ENCODE measurements at places on chromosomes 11 and 22.

GRCh38 chr11:575313-575995, 816 bp upstream of the PHRF1 start:
- no peak for DNase-seq

DNA sequence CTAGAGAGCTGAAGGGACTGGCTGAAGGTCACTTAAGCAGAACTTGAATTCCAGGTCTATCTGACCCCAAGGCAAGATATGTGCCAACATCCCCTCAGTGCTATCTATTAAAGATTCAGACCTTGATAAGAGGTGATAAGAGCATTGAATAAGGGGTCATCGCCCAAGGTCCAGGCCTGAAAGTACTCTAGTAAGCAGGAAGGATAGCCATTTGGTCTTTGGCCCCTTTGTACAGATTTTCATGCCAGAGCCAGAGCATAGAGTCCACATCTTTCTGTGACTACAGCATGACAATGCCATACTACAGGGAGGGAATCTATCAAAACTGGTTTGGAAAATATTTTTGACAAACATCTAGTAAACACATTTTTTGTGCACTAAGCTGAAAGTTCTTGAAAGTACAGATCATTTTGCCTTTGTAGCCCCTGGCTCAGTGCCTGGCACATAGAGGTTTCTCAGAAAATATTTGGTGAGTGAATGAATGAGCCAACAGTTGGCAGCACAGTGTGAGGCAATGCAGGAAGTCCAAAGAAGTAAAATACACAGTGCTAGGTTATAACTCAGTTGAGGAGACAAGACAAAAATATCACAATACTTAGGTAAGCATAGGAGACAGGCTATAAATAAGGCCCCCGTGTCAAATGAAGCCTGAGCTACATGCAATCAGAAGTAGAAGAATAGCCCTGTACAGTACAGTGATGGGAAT, 15.1 kb upstream of the RRAS2 start:
- no peak for DNase-seq

DNA sequence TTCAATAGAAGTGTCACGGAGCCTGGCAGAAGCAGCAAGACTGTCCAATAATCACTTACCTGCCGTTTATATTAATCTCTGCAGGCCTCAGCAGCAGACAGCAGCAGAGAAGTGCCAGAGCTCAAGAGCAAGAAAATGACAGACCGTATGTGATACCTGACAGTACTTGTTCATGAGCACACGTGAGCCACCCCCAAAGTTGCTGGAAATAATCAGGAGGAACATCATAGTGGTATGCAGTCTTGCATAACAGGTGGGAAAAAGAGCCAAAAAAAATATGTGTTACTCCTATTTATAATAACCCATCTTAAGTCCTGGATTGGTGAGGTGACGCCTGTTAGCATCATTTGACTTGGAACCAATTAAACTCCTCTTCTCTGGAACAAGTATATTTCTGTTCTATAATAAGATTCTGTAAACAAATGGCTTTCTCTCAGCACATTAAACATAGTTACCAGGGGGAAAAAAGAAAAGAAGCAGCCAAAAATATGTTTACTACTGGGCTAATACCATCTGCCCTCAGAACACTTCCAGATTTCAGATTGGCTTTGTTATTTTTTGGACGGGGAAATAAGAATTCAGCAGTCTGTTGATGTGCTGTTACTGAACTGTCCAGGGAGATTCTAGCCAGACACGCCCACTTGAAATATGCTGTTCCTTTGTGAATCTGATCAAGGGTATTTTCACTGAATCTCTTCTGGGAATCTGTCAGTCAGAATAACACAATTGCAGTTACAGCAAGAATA, 7.9 kb upstream of the SLN start:
- DNase-seq: no peak

DNA sequence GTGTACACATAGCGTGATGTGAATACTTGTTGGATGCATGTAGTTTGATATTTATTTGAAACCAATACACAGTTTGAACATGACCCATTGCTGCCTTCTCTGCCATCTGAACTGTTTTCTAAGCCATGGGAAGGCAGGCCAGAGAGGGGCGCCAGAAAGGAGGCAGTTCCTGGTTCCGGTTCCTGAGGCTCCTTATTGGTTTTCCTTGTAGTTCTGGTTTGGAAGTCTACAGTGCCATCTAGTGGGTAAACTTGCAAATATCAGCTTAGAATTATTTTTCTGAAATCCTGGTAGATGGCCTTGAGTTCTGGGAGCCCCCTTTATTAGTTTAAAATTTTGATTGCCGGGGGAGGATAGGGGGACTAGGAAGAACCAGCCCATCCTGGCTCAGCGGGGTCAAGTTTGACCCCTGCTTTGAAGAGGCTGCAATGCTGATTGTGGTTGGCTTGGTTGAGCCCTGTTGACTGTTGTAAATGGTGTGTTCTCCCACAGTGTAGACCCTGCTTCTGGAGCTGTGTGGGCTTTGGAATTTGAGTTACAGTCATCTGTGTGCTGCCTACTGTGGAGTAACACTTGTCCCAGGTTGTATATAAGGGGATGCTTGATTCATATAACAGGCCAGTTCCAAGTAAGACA, 48.4 kb downstream of the GRAMD1B start:
- peak; percentile 26 for DNase-seq

DNA sequence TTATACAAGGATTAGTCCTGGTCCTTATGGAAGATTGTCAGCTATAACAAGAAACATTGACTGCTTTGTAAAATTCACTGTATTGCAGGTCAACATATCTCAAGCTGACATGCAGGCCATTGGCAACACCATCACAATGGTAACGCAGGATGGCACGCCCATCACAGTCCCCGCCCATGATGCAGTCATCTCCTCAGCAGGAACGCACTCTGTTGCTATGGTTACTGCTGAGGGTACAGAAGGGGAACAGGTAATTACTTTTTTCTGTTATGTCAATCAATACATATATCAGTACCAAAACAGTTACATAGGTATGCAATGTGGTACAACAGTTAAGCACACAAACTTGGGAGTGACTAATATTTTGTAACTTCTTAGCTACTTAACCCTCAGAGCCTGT, 55.3 kb downstream of the ZNF143 start:
- no peak for DNase-seq

DNA sequence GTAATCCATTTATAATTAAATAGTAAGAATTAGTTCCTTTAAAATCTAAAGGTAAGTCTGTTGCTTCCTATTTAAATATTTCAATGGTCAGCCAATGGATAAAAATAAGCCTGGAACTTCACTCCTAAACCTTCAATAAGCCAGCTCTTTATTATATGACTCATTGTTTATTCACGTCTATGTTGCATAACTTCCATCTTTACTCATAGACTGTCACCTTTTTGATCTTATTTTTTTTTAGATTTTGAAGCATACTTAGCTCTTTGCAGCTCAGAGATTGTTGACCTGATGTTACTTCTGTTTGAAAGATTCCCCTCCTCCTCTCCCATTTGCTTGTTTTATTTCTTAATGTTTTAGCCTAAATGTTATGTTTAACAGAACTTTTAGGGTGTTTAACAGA, 1571.2 kb upstream of the RAG2 start:
- no peak for DNase-seq

DNA sequence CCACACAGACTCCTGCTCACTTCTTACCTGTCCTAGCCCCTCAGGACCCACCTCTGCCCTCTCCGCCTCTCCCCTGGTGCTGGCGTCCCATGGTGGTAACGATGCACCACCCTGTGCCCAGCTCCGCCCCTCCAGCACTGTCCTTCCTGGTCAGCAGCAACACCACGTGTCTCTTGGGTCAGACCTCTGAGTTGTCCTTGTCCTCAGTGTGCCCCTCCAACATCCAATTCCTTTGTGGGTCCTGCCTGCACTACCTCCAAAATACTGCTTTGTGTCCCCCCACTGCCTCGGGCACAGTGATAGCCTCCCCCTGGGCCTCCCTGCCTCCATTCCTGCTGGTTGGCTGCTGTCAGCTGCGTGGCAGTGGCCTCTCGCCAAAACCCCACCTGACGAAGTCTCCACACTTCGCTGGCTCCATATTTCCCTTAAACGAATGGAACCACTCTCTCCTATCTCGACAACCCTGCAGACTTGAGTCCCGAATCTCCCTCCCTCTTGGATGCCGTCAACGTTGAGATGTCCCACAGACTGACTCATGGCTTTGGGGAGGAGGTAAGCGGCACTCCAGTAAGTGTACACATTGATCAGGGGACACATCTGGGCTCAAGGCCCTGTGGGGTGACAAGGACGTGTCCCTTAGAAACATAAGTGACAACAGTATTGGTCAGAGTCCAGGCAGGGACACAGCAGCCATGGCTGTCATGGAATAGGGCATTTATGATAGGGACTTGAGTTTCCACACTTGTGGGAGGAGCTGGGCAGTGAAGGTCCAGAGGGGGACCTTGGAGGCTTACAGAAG, 42.8 kb downstream of the SHISAL1 start:
- no peak for DNase-seq

DNA sequence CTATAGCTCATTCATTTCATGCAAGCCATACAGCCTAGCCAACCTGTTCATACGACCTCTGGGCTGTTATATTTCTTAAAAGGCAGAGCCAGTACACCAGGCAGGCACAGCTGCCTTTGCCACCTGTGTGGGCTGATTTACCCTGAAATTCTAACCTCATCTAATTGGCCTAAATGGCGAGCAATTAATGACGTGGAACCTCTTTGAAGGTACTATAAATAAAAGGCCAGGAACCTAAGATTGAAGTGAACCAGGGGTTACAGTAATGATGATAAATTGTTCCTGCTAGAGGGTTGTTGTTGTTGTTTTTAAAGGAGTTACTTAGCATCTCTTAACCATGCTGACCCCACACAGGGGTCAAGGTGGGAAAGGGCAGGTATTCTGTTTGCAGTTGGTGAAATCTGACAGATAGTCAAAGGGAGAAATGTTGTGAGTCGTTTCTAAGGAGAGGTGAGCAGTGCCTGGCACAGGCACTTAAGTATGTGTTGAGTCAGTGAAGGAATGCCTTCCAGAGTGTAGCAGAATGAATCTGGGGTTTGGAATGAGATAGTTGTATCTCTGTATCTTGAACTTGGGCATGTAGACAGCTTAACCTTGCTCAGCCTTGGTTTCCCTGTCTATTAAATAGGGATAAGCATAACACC, 213.5 kb upstream of the NAV2 start:
- no peak for DNase-seq

- no peak for DNase-seq
These were observed 1236.4 kb downstream of the FAM181B start for GRCh38 chr11:81497202-81497804.

- no peak for DNase-seq
These were observed 24.2 kb upstream of the KCNJ11 start for GRCh38 chr11:17412488-17413180.

DNA sequence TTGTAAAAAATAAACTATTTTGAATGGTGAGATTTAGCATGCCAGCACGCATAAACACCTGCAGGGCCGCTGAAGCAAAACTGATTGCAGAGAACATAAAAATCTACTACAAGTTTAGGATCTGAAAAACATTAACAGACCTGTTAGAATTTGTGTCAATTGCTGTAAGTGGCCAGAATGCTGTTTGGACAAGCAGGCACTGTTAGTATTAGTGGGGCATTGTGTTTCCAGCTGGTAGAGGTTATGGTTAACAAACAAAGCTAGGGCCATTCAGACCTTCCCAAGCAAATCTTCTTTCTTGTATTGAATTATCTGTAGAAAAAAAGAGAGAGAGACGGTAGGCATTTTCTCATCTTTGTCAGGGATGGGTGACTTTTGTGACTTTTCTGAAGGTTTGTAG, 57.6 kb upstream of the OLFML1 start:
- DNase-seq: no peak

DNA sequence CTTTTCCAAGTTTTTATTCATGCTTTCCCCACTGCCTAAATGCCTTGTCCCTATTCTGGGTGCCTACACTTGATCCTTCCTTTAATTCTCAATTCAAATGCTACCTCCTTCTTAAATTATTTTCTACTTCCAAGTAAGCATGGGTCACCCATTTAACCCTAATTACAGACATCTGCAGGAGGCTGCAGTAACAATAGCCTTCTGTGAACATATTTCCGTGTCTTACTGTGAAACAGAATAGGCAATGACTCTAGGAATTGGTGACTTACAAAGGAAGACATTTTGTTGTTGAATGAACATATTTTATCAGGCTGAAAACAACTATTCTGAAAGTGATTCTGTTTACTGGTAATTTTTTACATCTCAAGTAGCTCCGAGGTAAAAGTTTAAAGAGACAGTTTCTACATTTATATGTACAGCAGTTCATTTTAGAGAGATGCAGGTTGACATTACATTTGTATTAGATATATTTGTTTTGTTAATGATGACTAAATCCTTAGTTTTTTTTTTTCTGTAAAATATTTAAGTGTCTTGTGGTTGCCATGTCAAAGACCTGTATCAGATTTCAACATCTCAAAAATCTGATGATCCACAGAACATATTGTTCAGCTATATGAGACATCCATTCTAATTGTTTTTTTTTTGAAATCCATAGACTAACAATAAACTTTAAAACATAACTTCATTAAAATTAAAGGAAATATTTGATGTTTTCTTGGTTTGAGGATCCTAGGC, 316.8 kb downstream of the CASP12 start:
- no peak for DNase-seq

DNA sequence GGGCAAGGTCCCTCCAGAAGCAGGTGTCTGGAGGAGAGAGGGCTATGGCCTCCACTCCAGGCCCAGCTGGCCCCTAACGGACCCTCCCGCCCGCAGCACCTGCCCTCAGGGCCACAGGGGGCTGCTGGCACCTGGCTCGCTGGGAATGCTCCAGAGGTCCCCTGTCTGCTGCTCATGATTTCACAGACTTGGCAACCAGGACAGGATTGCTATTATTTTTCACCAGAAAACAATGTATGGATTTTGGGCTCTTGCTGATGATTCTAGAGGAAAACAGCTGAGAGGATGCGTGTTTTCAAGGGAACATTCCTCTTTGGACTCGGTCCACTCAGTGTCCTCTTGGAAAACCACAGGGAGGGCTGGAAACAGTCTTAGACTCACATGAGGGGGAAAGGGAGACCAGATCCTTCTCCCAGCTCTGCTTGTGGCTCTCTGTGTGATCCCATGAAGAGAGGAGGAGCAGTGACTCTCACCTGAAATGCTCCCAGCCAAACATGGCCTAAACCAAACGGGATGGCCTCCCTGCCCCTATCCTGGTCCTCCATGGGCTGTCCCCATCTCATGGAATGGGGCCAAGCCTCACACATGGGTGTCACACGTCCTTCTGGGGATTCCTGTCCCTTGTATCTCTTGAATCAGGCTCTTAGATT, 15.8 kb downstream of the MYEOV start:
- DNase-seq: no peak

GRCh38 chr11:16512899-16513241, 156.5 kb upstream of the SOX6 start:
- DNase-seq: no peak

DNA sequence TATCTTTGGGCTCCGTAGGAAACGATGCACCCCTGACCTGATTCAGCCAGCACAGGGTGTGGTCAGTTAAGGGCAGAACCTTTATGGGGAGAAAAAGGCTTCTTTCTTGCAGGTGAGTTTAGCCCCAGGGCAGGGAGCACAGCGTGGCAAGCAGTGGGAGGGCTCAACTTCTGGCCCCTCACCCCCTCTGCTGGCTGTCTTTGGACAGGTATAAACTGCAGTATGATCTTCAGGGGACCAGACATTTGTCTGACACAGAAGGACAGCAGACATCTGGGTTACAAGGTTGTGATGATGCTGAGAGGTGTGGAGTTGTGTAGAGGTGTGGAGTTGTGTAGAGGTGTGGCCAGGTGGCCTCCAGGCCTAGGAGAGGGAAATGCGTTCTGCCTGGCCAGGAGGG, 324.0 kb upstream of the PLET1 start:
- peak; percentile 8 for DNase-seq

- DNase-seq: no peak
These were observed 11.9 kb downstream of the SLC29A2 start for GRCh38 chr11:66359662-66360087.
